ENCODE measurements at places on chromosomes 7 and 10. TPM values are rescaled to one million over a fixed set of nuclear protein-coding genes. Genes with fewer than 3 reads are reported as not detected.

The OPN4 gene
- not detected for total RNA-seq

The STARD3NL gene
- 73.6 TPM for total RNA-seq

The RASSF4 gene
- total RNA-seq, result 4.6 TPM

The ATOH7 gene
- total RNA-seq, result not detected

The MTG1 gene
- 60.2 TPM for total RNA-seq

The FOXI2 gene
- not detected for total RNA-seq

The H2BK1 gene
- not detected for total RNA-seq

The RBP3 gene
- not detected for total RNA-seq

The NPSR1 gene
- total RNA-seq, result not detected

The RAPGEF5 gene
- total RNA-seq, result 43.2 TPM

The SORBS1 gene
- total RNA-seq, result 3.2 TPM

The SUN3 gene
- total RNA-seq, result not detected

The NEUROG3 gene
- not detected for total RNA-seq

The MMP21 gene
- not detected for total RNA-seq

The LRRC17 gene
- total RNA-seq, result 22.7 TPM

The MRPL43 gene
- total RNA-seq, result 75.0 TPM

The TLL2 gene
- 0.20 TPM for total RNA-seq

The SUGCT gene
- 2.2 TPM for total RNA-seq

The SNCG gene
- 31.4 TPM for total RNA-seq

The HTR5A gene
- total RNA-seq, result not detected

The CFAP70 gene
- 0.27 TPM for total RNA-seq

The PPP1R17 gene
- not detected for total RNA-seq

All from endothelial cell of umbilical vein (primary cell).